GM12878 (cell line): ENCODE measurements at places on chromosomes 11 and 22. TPM values are rescaled to one million over a fixed set of nuclear protein-coding genes. Genes with fewer than 3 reads are reported as not detected.

Gene SORL1
- total RNA-seq: 99.6 and 107 TPM in 2 replicates

Gene BAD
- total RNA-seq: 41.0 and 41.1 TPM in 2 replicates

Gene GRAMD1B
- total RNA-seq: 49.1 and 52.1 TPM in 2 replicates

Gene P2RY2
- total RNA-seq: 0.19 and 0.23 TPM in 2 replicates

Gene GGTLC3
- total RNA-seq: not detected in 2 replicates

Gene UPB1
- 3.3 and 3.9 TPM in 2 replicates for total RNA-seq

Gene RBFOX2
- 0.11 and 0.46 TPM in 2 replicates for total RNA-seq

Gene MYBPC3
- not detected in 2 replicates for total RNA-seq

Gene DEFB131B
- total RNA-seq: not detected in 2 replicates

Gene GP1BB
- total RNA-seq: 0.28 and 0.35 TPM in 2 replicates

Gene OMP
- not detected in 2 replicates for total RNA-seq

Gene MMP27
- total RNA-seq: not detected in 2 replicates

Gene NTM
- total RNA-seq: not detected in 2 replicates

Gene GPR137
- 26.3 and 29.2 TPM in 2 replicates for total RNA-seq
